ENCODE measurements at places on chromosomes 11 and 22.

- no peak for DNase-seq
These were observed 570.3 kb downstream of the OPCML start for GRCh38 chr11:132962041-132962440.

DNA sequence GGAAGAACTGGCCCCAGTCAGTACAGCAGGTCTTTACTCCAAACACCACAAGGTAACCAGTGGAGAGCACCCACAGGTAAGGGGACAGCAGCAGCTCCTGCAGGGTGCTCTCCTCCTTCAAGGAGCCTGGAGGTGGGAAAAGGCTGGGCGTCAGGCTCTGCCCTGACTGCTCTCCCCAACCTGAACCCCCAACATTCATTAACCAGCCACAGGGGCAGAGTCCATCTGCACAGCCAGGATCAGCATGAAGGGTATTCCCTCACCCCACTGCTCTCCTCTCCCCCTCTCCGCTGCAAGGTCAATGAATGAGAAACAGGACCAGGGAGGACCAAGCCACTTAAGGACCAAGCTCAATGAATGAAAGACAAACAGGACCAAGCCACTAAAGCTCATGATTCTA, 3.7 kb downstream of the SLC37A4 start:
- no peak for DNase-seq

DNA sequence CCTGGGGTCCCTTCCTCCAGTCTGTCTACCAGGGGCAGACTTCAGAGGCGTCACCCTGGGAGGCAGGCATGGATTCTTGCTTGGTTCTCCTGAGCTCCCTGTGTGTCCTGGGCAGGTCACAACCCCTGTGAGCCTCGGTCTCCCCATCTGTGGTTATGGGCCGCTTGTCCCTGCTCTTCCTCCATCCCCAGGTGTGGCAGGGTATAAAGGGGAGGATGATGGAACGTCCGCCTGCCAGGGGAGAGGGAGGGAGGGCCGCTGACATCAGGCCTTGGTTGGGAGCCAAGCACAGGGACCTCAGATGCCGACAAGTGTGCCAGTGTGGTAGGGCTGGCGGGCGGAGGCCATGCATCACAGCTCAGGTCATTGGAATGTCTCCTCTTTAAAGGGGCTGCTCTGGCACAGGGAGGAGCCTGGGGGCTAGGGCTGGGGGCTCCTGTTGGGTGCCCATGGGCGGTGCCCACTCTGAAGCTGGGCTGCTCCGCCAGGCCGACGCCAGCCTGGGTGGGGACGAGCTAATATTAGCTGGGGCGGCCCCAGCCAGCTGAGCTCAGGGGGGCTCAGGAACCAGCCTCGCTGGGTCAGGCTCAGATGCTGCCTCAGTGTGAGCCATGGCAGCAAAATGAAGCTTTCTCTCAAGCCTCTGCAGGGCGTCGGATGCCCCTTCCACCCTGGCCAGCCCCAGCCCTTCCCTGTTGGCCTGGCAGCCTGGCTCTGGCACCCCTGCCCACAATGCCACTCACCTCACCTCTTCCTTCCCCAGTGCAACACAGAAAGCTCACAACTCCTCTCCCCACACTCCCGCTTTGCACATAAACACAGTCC, 12.8 kb downstream of the KCNC1 start:
- no peak for DNase-seq

DNA sequence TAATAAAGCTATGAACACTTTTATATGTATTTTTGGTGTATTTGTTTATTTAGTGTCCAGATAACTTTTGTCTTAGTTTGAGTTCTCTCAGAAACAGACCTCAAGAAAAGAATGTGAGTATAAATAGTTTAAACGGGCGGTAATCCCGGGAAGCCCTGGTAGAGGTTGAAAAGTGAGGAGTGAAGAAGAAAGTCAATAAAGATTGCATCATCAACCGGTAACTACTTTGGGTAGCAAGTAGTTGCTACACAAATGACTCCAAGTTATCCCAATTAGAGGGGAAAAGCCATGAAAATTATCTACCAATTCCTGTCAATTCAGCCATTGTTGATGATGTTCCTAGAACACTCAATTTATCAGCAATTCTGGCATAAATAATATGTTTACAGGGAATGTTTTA, 870.3 kb upstream of the RAG2 start:
- no peak for DNase-seq

GRCh38 chr11:64724863-64725532, 2.0 kb upstream of the NRXN2 start:
- DNase-seq: no peak

DNA sequence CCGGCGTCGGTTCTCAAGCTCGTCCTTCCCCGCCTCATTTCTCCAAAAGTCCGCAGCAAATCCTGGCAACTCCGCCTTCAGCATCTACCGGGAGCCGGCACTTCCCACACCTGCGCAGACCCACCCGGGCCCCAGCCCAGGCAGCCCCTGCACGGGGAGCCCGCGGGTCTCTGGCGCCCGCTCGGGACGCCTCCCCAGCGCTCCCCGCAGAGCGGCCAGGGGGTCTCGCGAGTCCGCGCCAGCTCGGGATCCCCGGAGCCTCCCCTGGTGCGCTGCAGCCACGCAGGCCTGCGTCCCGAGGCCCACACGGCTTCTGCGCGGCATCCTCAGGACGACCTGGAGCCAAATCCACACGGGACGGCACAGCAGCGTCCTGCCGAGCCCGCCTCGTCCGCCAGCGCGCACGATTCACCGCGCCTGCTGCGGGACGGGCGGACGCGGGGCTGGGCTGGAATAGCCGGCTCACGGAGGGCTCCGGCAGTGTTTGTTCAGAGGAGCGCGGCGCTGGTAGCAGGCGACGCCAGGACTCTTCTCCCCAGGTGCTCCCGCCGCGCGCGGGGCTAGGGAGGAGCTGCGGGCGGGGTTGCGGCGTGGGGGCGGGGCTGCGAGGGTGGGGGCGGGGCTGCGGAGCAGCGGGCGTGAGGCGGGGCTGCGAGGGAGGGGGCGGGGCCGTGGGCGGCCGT, 816 bp upstream of the PHRF1 start:
- no peak for DNase-seq

DNA sequence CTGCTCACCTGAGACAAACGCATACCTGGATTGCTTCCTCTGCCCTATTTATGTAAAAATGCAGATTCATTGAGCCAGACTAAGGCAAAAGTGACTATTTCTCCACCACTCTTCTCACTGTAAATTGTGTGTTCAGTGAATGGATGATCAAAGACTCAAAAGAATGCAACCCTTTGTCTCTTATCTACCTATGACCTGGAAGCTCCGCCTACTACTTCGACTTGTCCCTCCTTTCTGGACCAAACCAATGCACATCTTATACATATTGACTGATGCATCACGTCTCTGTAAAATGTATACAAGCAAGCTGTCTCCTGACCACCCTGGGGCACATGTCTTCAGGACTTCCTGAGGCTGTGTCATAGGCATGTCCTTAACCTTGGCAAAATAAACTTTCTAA, 418.0 kb upstream of the SYN3 start:
- DNase-seq: no peak

- DNase-seq: peak; percentile 33
These were observed 432 bp downstream of the TNKS1BP1 start for GRCh38 chr11:57324154-57324885.

All from stimulated activated CD4-positive, alpha-beta T cell treated with anti-CD3 and anti-CD28 coated beads, Interleukin-12 subunit alpha, Interleukin-12 subunit beta, amount 100 ng/mL, for 4 hours (primary cell).